Glutamatergic neuron (in vitro differentiated cells): ENCODE measurements at places on chromosomes 1 and 21. TPM values are rescaled to one million over a fixed set of nuclear protein-coding genes. Genes with fewer than 3 reads are reported as not detected.

FNDC5 gene
- 743 TPM for total RNA-seq

GRCh38 chr1:156394835-156395461, 25.9 kb downstream of the RHBG start:
- DNase-seq, result no peak

SLAMF9 gene
- total RNA-seq, result not detected

BEST4 gene
- total RNA-seq, result 0.88 TPM
